ENCODE measurements at places on chromosomes 5 and 9. TPM values are rescaled to one million over a fixed set of nuclear protein-coding genes. Genes with fewer than 3 reads are reported as not detected.

GRCh38 chr9:99079542-99079941 is 25.4 kb upstream of the TGFBR1 start:
- no peak overlapping the region for H3K27ac ChIP-seq
- DNase-seq, result no peak
- peaks cover 6% of the 10 kb centered on the region for H3K4me1 ChIP-seq
- H3K27me3 ChIP-seq, result peaks cover 12% of the 10 kb centered on the region

DNA sequence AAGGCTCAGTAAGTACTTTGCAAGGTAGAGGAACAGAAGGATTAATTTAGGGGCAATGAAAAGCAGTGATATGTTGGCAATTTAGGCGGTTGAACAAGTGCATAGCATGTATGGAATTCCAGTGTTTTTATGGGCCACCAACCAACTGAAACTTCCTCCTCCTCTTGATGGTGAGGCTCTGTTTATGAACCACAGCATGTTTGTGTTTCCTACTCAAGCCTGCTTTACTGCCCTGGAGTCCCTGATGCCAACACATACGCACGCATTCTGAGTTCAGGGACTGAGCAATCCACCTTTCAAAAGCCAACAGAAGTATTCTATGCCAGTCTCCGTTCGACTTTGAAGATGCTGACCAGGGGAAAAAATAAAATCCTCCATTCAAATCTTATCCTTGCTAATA is 417.5 kb downstream of the EFNA5 start:
- DNase-seq, result no peak
- H3K4me1 ChIP-seq, result peaks cover 10% of the 10 kb centered on the region
- H3K27me3 ChIP-seq, result no peaks in the 10 kb centered on the region
- H3K36me3 ChIP-seq, result no peaks in the 10 kb centered on the region

DNA sequence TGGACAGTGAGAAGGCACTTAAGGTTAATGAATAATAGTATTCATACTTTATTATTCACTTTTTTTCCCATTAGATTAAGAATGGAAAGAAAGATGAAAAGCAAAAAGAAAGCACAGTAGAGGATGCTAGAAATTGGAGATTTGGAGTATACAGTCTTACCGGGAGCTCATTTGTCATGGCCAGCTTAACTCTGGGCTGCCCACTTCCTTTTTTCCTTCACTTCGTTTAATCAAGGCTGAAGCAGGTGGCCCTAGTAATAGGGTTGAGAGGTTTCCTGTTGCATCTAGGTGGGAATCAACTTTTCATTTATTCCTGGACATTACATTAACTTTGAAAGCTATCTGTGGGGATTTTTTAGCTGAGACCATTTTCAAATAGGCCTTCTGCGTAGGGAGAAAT is 57.0 kb upstream of the MEGF10 start:
- peaks cover 3% of the 10 kb centered on the region for H3K4me1 ChIP-seq
- no peak overlapping the region for H3K27ac ChIP-seq
- H3K36me3 ChIP-seq, result no peaks in the 10 kb centered on the region
- H3K27me3 ChIP-seq, result peaks cover 52% of the 10 kb centered on the region
- H3K4me3 ChIP-seq, result no peak overlapping the region
- DNase-seq, result no peak

UTP15 gene
- 20.6 TPM for total RNA-seq

DNA sequence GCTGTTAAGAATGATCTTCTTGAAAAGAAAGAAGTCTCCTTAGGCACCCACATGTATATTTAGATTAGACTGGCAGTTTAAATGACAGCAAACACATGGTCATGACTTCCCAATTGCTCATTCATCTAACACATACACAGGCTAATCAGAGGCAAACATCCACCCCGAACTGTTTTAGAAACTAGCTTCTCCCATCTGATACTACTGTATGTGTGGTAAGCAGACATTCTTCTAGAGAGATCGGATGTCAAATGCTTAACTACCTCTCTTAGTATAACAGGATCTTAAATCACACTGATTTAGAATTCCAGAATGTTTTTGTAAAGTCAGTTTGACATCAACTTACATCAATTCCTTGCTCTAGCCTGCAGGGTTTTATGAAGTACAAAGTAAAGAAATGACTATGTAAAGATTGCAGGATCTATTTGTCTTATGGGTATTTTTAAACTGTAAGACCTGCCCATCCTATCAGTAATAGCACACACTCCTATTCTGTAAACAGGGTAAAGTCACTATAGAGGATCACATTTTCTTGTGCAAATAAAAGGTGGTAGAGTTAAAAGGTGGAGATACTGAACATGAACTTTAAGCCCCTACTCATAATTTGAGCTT is 239.7 kb downstream of the MLLT3 start:
- H3K27me3 ChIP-seq, result no peaks in the 10 kb centered on the region
- DNase-seq, result no peak
- H3K4me1 ChIP-seq, result peaks cover 27% of the 10 kb centered on the region

- no peaks in the 10 kb centered on the region for H3K27me3 ChIP-seq
- no peaks in the 10 kb centered on the region for H3K36me3 ChIP-seq
- H3K4me1 ChIP-seq, result peaks cover 18% of the 10 kb centered on the region
- DNase-seq, result no peak
- no peak overlapping the region for H3K4me3 ChIP-seq
- no peak overlapping the region for H3K27ac ChIP-seq
Measured at GRCh38 chr5:41406424-41406823, 104.0 kb downstream of the PLCXD3 start.

ABLIM3 gene
- 0.27 TPM for total RNA-seq

DNA sequence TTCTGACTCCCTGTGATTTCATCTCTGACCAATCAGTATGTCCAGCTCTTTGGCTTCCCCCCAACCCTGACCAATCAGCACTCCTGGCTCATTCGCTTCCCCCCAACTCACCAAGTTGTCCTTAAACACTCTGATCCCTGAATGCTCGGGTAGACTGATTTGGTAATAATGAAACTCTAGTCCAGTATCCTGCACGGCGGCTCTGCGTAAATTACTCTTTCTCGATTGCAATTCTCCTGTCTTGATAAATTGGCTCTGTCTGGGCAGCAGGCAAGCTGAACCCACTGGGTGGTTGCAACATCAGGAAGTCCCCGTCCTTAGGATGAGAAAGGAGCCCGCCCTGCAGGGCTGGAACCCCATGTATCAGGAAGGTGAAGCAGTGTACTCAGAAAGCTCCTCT is 10.4 kb downstream of the FCN2 start:
- no peak overlapping the region for H3K4me3 ChIP-seq
- H3K27me3 ChIP-seq, result peaks cover 16% of the 10 kb centered on the region
- H3K4me1 ChIP-seq, result no peaks in the 10 kb centered on the region
- H3K36me3 ChIP-seq, result no peaks in the 10 kb centered on the region
- no peak for DNase-seq
- no peak overlapping the region for H3K27ac ChIP-seq

GRCh38 chr5:113194591-113194990 is 218.0 kb downstream of the DCP2 start:
- H3K4me1 ChIP-seq, result peaks cover 12% of the 10 kb centered on the region
- H3K27ac ChIP-seq, result no peak overlapping the region
- H3K4me3 ChIP-seq, result no peak overlapping the region

Measured in progenitor cell of endocrine pancreas (in vitro differentiated cells).